ENCODE measurements at places on chromosomes 5 and 9. TPM values are rescaled to one million over a fixed set of nuclear protein-coding genes. Genes with fewer than 3 reads are reported as not detected.

PCDHGA4 gene
- total RNA-seq = 9.3 TPM

TMOD1 gene
- total RNA-seq = 34.8 TPM

EPB41L4B gene
- 26.1 TPM for total RNA-seq

BSPRY gene
- 2.2 TPM for total RNA-seq

FKBP15 gene
- 23.8 TPM for total RNA-seq

TMEM232 gene
- not detected for total RNA-seq

SLF1 gene
- total RNA-seq = 6.1 TPM

PRRC2B gene
- total RNA-seq = 73.1 TPM

GAPVD1 gene
- total RNA-seq = 140 TPM

LCN9 gene
- not detected for total RNA-seq

IL13 gene
- 0.55 TPM for total RNA-seq

ANKDD1B gene
- 6.2 TPM for total RNA-seq

ADAMTSL2 gene
- total RNA-seq = 3.3 TPM

C9orf50 gene
- total RNA-seq = not detected

HAPLN1 gene
- not detected for total RNA-seq

CORO2A gene
- 4.5 TPM for total RNA-seq

CLTA gene
- total RNA-seq = 25.1 TPM

GRK6 gene
- total RNA-seq = 49.6 TPM

DNAH5 gene
- 3.8 TPM for total RNA-seq

GPR151 gene
- not detected for total RNA-seq

KDM3B gene
- total RNA-seq = 54.9 TPM

FREM1 gene
- total RNA-seq = 1.7 TPM

C5orf46 gene
- total RNA-seq = not detected

C9 gene
- not detected for total RNA-seq

SLC25A2 gene
- not detected for total RNA-seq

PKD2L2 gene
- not detected for total RNA-seq

TAF11L5 gene
- not detected for total RNA-seq

CDH10 gene
- not detected for total RNA-seq

ADAMTS13 gene
- total RNA-seq = not detected

ZDHHC11B gene
- total RNA-seq = 23.5 TPM
